Right atrium auricular region (tissue), 2 donors: ENCODE measurements at places on chromosomes 2 and 18.
A peak's percentile ranks its signal among the peaks of the same experiment; 100 is the strongest.

DNA sequence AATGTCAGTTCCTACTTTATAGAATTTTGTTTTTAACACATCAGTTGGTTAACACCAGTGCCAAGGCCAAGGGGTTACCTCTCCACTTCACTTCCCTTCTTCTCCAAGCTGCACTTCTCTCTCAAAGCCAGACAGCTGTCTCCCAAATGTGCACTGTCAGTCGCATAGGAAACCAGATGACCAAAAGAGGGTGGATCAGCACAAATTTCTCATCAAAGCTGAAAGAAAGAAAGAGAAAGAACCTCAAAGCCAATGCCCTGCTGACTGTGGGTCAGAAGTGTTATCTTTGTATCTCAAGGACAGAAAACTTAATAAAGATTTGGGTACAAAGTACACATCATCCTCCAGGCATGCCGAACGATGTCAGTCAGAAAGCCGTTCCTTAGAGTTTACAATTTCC is 32.2 kb downstream of the SPATS2L start:
- no peak for DNase-seq

- DNase-seq: no peak
Observed at GRCh38 chr2:61135510-61135909, 26.5 kb upstream of the C2orf74 start.

- DNase-seq: no peak
Observed at GRCh38 chr2:187689372-187689771, 135.1 kb upstream of the TFPI start.

- no peak for DNase-seq
Observed at GRCh38 chr2:3557639-3558204, 411 bp downstream of the RNASEH1 start.

DNA sequence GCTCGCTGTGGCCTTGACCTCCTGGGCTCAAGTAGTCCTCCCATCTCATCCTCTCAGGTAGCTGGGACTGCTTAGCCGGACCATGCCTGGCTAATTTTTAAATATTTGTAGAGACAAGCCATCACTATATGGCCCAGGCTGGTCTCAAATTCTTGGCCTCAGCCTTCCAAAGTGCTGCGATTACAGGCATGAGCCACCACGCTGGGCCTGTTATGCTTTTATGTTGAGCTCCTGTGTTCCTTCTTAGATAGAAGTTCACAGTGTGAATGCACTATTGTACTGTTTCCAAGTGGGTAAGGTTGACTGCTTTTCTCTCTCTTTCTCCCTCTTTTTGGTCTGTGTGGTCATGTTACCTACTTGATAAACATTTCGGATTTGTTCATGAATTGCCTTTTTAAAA is 61.9 kb downstream of the SMCHD1 start:
- DNase-seq: no peak

GRCh38 chr18:12911025-12911928 is 27.2 kb upstream of the PTPN2 start:
- DNase-seq: no peak

DNA sequence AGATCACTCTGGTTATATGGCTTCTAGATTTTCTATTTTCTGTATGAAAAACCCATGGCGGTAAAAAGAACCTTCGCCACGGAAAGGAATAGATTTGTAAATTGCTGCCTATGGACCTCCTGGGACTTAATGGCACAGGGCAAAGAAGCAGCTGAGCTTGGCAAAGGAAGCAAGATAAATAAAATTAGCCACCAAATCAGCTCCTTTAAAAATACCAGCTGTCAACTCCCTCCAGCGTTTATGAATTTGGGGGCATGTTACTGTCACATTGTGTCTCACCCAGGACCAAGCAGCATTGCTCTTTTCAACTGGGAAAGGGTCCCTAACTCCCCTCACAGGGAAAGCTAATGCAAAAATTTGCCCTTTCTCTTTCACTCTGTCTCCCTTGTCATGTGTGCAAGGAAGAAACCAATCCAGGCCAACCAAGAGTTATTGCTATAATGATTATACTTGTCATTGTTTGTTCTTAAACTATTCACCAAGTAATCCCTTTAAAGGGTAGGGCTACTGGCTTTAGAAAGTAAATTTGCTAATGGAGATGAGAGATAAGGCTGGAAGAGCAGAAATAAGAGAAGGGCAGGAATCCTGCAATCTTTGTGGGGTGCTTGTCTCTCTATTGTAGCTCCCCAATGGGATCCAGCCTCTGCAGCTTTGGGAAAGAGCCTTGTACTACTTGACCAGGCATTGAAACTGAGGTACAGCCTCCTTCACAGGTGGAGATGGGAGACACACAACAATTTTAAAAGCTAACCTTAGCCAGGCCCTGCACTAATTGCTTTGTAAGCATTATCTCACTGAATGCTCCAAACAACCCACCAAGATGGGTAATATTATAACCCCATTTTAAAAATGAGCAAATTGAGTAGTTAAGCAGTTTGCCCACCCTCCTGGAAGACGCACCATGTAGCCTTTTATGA is 119.1 kb upstream of the KLF7 start:
- no peak for DNase-seq

DNA sequence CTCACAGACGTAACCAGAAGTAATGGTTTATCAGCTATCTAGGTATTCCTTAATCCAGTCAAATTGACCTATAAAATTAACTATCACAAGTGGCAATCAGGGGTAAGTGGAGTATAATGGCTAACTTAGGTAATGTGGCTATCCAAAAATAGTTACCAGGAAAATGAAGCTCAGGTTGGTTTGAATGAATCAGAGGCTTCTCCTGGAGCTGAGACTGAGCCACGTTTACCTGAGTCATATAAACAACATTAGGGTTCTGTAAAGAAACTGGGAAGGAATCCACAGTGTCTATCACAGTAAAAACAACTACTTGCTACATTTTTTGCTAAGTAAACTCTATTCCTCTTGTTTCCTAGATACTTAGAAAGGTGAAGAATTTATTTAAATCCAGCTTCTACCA is 236.0 kb upstream of the SPHKAP start:
- DNase-seq: no peak

- no peak for DNase-seq
Observed at GRCh38 chr2:109384308-109385271, 229.2 kb downstream of the SEPTIN10 start.

- DNase-seq: no peak
Observed at GRCh38 chr2:241460631-241461030, 47.8 kb downstream of the STK25 start.

GRCh38 chr2:47334356-47335136 is 68.4 kb upstream of the MSH2 start:
- no peak for DNase-seq

DNA sequence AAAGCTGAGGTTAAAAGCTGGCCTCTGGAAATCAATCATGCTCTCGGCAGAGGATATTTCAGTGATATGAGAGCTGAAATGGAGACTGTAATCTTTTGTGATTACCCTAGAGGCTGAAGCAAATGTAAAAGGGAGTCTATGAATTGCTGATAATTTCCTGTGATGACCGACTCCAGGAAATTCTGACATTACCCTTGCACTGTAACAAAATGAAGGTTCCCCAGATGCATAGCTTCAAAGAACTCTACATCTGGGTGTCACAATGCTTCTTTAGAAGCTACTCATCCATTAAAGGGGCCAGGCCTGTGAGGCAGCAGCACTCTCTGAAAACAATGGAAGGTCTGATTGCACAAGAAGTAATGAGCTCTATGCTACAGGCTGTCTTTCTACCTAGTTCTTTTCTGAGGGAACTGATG is 268.2 kb upstream of the SESTD1 start:
- no peak for DNase-seq

DNA sequence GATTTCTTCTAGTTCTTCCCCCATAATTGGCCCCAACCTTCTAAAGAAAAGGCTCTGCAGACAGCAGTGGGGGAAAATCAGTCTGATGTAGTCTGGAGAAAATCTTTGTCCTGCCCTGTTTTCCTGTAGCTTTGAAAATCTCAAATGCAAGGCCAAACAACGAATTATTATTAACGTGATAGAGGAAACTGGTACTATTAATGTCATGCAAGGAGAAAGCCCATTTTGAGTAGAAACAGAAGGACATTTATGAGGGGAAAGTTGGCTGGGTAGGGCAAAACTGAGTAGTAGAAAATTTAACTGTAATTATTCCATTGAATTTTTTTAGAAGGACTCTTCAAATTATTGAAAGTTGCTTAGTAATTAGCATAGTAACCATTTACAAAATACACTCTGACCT is 98.8 kb downstream of the FMNL2 start:
- DNase-seq: no peak

DNA sequence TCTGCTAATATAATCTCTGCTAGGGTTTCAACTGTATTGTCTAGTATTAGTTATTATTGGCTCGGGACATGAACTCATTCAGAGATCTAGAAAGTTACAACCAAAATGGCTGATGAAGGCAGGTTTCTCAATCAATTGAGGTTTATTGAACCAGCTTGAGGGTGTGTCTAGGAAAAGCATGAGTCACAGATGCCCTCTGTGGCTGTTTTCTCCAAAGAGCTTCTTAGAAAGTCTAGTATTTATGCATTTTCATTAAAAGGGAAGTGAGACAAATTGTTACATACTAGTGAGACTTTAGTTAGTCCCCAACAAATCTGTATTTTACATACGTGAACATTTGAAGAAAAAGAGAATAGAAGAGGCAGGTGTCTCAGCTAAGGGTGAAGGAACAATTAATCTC is 23.0 kb upstream of the RTTN start:
- no peak for DNase-seq

GRCh38 chr18:57081899-57082298 is 65.0 kb upstream of the BOD1L2 start:
- no peak for DNase-seq

DNA sequence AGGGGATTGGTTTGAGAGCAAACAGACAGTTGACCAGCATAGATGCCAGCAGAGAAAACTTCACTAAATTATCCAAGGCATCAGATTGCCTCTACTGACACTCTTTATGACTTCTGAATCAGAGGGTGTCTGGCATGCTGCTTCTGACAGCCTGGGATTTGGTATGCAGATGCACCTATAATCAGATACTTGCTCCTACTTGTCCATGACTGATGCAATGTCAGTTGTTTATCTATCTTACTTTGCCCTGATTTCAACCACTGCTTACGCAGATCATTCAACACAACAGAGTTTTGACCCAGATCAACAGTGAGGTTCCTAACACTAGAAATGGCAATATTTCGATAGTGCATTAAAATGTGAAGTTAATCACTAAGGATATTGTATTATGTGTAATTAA is 22.6 kb upstream of the CALCRL start:
- no peak for DNase-seq

DNA sequence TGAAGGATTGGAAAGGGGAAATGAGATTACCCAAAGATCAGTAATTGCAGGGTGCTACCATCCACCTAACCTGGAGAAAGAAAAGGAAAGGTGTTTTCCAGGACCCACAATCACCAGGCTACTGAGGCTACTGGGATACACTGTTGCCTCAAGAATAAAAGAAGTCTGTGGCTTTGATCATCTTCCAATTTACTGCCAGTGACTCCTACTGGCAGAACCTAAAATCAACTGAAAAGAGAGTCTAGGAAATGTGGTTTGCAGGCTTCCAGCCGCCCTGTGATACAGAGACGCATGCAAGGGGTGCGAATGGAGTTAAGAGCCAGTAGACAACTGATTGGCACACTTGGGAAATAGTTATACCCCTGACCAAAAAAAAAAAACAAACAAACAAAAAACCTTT is 16.6 kb upstream of the TTL start:
- DNase-seq: no peak

DNA sequence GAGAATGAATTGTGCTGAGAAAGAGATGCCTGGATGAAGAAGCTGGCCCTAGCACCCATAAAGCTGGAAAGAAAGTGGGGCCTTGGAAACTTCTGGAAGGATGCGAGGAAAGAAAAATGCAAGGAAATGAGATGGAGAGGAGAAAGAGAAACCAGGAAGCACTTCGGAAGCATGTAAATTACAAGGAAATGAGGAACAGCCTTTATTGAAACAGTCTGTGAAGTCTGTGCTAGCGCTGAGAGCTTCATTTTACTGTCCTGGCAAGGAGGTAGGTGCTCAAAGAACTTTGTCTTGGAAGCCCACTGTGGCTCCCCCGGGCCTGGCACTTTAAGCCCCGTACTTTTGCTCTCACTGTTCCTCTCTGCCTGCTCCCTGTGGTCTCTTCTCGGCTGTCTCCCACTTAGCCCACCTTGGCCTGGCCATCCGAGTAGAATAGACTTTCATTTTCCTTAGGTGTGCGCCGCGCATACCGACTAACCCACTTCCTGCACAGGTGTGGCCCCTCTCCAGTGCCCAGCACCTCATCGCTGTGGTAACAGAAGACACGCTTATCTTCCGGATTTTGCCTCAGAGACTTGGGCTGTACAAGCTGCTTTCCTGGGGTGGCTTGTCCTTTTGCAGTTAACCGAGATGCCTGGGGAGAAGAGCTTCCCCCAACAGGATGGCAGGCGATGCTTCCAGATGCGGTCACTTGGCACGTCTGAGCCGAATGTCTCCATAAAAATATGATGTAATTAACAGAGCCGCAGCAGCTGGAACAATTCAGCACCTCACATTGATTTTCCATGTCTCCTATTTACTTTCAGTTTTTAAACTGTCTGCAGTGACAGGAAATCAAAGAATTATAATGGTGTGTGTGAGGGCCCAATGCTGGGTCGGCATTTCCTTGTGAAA is 199.6 kb downstream of the HRH4 start:
- peak; percentile 63 for DNase-seq

- no peak for DNase-seq
Observed at GRCh38 chr2:49577041-49577440, 422.7 kb upstream of the FSHR start.

DNA sequence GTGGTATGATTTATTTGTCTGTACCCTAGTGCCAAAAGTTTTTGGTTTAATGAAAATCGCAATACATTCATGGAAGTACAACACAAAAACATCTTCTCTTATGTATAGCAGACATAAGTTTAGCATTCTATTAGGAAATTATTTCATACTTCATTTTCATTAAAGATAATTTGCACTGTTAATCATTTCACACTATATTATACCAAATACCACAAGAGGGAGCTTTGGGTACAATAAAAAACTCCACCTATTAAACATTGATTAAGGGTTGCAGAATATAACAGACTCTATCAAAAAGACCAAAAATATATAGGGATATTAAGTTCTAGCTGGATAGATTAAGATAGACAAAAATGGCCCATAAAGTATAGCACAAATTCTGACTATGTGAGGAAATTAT is 79.0 kb downstream of the SLC66A3 start:
- no peak for DNase-seq
